GM10248 (cell line): ENCODE measurements at places on chromosomes 2 and 18.
A peak's percentile ranks its signal among the peaks of the same experiment; 100 is the strongest.

DNA sequence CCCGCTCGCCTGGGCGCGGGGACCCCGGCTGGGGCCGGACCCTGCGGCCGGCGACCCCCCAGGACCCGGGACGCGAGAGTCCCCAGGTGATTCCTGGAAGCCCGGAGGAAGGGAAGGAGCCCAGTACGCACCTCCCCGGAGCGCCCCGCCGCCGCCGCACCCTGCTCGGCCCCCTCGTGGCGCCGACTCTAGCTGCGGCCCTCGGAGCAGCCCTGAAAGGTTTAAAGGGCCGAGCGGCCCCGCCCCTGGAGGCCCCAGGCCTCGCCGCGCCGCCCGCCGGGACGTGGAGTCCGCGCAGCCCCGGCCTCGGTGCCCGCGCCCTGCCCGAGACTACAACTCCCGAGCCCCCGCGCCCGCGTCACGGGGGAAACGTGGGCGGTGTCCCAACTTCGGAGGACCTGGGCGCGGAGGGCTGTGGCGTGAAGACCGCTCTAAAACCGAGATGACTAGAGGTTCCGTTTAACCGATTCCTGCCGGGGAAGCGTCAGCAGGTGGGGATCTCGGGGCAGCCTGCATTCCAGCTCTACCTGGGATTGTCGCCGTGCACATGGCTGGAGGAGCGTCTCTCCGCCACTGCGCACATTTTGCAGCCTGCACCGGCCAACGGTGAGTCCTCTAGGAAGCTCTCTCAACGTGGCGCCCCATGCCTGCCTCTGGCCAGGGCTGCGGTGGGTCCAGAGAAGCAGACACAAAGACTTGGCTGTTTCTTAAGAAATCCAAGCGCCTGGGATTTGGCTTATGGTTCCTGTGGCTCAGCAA lies at the start of gene TMEM150A:
TMEM150A (minus strand) TSS at position 223 of the 759 bp plus-strand sequence. CDS start 750 bp downstream, outside the sequence.
- peak; percentile 93 for DNase-seq

DNA sequence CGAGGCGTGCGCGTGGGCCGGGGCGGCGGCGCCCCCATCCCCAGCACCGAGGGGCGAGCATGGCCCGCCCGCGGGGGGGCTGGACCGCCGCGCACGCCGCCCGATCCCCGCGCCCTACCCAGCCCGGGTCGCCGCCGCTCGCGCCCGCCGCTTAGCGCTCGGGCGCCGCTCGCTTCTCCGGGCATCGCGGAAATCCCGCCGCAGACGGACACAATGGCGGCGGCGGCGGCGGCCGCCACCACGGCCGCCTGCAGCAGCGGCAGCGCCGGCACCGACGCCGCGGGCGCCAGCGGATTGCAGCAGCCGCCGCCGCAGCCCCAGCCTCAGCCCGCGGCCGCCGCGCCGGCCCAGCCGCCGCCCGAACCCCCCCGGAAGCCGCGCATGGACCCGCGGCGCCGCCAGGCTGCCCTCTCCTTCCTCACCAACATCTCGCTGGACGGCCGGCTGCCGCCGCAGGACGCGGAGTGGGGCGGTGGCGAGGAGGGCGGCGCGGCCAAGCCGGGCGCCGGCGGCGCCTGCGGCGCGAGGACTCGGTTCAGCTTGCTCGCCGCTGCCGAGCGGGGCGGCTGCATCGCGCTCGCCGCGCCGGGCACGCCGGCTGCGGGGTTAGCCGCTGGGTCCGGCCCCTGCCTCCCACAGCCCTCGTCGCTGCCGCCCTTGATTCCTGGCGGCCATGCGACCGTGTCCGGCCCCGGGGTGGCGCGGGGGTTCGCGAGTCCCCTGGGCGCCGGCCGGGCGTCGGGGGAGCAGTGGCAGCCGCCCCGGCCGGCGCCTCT lies 453 bp downstream of the CABLES1 start:
- DNase-seq: peak; percentile 55

DNA sequence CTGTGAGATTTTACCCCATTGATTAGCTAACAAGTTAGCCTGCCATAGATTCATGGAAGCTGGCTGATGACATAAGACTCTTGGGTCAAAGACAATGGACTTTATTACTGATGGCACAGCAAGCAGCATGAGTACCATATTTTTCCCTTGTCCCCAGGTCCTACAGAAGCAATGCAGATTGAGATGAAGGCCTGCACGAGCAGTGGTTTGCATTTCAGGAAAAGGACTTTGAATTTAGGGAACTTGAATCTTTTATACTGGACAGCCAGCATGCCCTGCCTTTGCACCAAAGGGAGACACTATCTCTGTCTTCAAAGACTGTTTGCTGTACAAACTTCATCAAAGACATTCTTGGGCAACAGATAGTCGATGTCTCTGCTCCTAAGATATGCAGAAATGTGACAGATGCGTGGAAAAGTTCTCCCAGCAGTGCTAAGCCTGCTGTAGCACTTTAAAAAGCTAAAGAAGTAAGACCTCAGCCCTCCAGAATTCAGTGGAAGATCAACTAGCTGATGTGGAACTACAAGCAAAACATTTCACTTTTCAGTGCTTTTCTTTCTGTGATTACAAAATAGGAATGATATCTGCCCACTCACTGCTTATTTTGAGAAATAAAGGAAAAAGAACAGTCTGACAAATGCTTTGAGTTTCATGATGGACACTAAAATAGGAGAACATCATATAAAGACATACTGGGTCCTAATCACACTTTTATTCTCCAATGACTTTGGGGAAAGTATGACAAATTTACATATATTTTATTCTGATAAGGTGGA lies 44.4 kb upstream of the TANK start:
- no peak for DNase-seq

DNA sequence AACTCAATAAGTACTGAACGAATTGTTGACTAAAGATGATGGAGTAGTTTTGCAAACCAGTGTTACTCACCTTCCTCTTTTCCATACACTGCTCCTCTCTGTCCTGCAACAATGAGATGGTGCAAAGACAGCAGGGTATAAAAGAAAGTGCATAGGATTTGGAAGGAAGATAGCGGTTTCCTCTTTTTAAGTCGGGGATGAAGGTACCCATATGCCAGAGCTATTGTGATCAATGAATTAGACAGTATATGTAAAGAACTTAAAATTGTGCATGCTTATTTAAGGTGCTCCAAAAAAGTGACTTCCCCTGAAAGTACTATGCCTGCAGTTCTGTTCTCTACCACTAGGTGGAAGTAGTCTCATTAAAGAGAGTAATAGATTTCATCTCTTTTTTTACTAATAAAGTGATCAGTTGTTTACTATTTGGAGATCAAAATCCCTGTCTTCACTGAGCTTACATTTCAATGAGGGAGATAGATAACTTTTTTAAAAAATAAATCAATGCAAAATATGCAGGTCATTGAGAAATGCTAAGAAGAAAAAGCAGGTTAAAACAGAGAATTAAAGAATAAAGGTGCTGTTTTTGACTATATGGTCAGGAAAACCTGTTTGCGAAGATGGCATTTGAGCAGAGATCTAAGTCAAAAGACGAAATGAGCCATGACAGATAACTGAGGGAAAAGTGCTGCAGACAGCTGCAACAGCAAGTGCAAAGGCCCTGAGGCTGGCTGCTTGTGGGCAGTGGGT lies 339.7 kb upstream of the SLC14A2 start:
- no peak for DNase-seq

DNA sequence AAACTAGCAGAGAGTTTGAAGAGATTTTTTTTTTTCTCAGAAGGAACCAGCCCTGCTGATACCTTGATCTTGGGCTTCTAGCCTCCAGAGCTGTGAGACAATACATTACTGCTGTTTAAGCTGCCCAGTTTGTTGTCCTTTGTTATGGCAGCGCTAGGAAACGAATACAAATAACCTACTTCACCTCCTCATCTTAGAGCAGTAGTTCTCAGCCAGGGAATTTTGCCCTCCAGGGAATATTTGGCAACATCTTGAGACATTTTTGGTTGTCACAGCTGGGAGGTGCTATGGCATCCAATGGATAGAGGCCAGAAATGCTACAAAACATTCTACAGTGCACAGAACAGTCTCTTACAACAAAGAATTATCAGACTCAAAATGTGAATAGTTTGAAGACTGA lies 43.9 kb upstream of the BCL11A start:
- no peak for DNase-seq

DNA sequence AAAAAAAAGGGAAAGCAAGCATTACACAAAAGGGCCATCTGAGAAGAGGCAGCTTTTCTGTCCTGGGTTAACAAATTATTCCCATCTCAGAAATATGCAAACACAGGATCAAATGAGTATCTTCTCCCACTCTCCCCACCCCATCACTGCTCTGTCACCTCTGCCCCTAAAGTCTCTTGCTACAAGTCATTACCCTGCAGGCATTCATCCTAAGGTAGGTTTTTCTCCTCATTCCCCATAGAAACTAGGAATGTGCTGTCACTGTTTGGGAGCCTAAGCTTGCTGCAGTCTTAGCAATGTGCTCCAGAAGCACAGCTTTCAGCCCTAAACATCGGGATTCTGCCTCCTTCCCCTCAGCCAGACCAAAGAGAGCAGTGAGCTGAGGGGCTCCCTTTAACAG lies 3.6 kb downstream of the LRRTM1 start:
- no peak for DNase-seq

GRCh38 chr2:235000426-235001236 lies 48.8 kb downstream of the SH3BP4 start:
- no peak for DNase-seq

- no peak for DNase-seq
Measured at GRCh38 chr2:12507295-12507694, 209.4 kb upstream of the TRIB2 start.

- no peak for DNase-seq
Measured at GRCh38 chr2:151186011-151186410, 75.7 kb downstream of the RBM43 start.

- DNase-seq: peak; percentile 48
Measured at GRCh38 chr2:197606180-197606579, 69.2 kb downstream of the RFTN2 start.

GRCh38 chr2:137387044-137387443 lies 577.2 kb upstream of the HNMT start:
- no peak for DNase-seq

DNA sequence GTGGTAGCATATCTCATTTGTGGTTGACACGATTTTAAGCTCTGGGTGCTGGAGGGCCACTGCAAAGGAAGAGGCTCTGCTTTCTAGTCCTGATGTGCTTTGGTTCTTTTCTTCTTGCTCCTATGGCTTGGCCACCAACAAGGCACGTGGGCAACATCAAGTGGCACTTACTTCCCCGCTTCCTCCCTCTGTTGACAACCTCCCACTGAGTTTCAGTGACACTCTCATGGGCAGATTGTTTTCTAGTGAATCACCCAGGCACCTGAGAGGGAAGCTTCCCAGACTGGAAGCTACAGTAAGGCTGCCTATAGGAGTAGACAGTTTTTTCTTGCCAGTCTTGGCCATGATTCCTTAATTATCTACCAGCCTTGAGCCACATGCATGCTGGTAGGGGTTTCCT lies 89.0 kb downstream of the NBAS start:
- no peak for DNase-seq

- no peak for DNase-seq
Measured at GRCh38 chr2:24179683-24180082, 4.8 kb downstream of the FAM228A start.

GRCh38 chr2:85799215-85799956 lies 45.6 kb downstream of the ATOH8 start:
- DNase-seq: no peak

DNA sequence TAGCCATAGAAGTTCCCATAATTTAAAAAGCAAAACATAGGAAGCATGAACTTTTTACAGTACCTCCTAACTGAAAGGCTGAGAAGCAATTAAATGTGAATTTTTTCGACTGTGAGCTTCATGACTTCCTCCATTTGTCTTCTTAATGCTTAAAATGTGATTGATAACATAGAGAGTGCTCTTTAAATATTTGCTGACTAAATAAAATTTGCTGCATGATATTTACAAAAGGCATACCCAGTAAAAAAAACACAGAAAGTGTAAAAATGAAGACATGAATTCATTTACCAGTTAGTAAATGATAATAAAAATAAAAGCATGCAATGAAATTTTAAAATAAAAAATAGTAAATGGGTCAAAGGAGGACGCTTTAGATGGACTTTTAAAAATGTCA lies 21.9 kb downstream of the STAT4 start:
- no peak for DNase-seq

DNA sequence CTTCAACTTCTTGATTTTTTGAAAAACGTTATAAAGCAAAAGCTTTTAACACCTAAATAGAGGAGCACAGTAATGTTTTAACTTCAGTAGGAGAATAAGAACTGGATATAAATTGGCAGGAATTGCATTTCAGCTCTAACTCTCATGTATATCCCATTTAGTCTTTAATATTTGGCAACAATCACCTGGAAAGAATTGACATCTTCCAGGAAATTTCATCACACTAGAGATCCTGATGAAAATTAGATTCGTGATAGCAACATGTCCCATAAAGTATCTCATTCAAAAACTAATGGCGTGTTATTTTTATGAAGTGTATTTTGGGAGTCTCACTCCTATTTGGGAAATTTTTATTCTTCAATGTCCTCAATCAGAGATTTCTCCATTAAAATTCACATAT lies 131.1 kb upstream of the DNAJC10 start:
- DNase-seq: no peak

DNA sequence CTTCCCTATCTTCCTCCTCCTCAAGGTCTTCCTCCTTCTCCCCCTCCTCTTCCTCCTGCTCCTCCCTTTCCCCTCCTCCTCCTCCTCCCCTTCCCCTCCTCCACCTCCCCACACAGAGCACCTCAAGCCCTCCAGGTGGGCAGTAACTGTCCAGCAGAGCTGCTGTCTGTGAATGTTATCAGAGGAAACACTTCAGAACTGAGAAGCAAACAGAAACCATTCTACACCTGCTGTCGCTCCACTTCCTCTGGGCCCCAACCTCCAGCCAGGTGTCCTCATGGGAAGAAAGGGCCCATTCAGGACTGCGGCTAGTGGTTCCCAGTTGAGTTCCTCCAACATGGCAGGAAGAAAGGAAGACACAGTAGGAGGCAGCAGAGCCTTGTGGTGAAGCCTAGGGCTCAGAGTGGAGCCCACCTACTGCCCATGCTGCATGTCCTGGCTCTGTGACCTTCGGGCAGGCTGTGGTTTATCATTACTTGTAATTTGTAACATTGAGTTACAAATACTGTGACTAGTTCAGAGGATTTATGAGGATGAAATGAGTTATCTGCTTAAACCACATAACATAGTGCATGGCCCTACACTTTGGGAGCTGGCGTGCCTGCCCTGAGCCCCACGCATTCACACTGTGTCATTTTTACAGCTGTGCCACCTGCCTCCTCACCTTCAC lies 165.9 kb upstream of the ID2 start:
- DNase-seq: peak; percentile 62

DNA sequence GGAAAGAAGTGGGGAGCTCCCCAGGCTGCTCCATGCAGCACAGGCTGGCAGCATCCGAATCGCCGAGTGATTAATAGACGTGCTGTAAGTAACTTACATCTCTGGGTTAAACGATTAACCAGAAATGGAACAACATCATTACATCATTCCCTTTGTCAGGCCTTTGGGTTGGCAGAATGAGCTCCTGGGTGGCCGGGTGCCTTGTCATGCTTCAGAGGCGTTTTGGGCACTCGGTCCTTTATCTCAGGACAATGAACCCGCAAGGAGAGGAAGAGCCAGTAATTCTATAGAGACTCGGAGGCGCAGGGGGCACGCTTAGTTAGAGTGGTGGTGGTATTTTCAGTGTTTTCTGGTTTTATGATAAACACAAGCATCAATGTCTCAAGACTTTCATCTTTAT lies 146.9 kb upstream of the TPO start:
- no peak for DNase-seq
